ENCODE measurements at places on chromosomes 6 and 20.

GRCh38 chr20:19709635-19710335, 48.3 kb upstream of the RIN2 start:
- DNase-seq, result no peak

DNA sequence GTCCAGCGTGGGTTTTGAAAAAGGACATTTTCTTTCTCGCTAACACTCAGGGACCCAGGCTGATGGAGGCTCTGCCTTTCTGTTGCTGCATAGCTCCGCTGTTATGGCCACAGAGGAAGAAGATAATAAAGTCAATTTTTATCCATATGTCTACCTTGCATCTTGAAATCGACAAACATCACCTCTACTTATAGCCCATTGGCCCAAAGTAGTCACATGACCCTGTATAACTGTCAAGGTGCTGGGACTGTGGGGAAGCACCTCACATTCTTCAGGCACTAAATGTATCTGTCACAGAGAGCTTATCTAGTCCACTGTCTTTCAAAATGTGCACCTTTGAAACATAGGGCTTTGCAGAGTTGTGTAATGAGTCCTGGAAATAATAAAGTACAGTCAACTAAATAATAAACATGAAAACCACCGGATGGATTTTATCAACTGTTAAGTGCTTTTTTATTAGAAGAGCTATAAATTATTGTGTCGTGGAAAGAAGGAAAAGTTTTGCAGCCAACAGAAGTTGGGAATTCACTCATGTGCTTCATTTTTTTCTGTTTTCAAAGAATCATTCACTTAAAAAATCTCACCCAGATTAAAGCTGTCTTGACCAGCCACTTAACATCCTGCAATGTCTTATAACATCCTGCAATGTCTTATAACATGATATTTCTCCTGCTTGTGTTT, 47.7 kb upstream of the RCAN2 start:
- DNase-seq, result no peak

GRCh38 chr6:7542874-7543624, 1.6 kb downstream of the DSP start:
- DNase-seq, result peak; percentile 73

DNA sequence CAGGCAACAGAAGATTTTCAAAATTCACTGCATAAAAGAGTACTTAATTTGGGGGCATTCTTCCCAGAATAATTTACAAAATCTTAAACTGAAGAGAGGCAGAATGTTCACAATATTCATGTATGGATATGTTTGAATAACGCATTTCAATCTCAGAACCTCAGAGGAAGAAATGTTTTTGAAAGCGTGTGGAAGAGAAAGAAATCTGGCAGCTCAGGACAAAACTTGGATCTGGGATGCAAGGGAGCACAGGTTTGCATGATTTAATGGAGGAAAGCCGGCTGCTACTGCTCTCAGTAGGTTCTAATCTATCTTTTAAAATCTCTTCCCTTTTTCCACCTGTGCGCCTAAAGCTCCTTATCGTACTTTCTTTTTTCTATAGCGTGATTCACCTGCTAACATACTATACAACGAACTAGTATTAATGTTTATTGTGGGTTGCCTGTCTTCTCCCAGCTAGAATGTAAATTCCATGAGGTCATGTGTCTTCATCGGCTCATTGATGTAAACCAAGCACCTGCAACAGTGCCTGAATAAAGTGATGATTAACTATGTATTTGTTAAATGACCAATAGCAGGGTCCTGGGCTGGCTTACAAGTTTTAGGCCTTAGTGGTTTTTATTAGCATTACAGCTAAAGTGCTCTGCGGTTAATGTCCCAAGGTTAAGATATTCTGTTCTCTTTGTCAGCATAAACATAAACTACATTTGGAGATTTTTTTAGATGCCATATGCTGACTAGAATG, 15.3 kb downstream of the PRL start:
- no peak for DNase-seq
